ENCODE measurements at places on chromosomes 16 and 17.

DNA sequence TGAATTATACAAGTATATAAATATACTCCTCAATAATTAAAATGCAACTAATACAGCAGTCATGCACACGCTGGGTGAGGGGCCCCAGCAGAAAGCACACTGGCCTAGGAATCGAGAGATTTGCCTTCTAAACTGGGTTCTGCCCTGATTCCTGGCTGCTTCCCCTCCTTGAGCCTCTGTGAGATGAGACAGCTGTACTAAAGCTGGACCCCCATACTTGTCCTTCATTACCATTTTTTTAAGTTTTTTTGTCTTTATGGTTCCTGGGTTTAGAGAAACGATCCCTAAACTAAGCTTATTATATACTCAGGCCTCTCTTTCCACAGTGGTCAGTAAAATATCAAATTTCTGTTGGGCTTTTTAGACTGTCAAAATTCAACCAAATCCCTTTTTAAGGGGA is 195.1 kb upstream of the DYNLRB2 start:
- DNase-seq = no peak

DNA sequence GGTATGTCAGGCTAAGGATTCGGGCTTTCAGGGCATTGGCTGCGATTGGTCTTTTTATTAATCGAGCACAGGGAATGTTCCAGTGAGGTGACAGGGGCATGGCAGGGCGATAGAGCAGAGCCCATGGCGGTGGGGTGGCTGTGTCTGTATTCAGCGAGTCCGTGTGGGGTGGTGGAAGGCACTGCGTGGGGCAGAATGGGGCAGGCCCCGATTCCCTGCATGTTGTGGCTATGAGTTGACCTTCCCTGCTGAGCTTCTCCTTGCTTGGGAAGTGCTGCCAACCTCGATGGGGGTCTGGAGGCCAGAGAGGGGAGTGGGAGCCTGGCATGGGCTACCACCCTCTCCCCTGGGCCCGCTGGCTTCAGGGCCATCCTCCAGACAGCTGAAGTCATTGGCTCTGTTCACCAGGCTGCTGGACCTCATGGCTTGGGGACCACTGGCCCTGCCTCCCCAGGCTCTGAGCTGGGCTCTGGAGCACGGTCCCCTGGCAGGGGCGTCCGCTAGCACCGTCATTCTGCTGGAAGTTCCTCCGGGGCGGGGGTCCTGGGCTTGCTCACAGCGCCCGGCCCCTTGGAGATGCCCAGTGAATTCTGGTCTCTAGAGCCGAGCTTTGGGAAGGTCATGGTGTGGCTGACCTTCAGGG is 92.1 kb downstream of the NPIPB11 start:
- no peak for DNase-seq

DNA sequence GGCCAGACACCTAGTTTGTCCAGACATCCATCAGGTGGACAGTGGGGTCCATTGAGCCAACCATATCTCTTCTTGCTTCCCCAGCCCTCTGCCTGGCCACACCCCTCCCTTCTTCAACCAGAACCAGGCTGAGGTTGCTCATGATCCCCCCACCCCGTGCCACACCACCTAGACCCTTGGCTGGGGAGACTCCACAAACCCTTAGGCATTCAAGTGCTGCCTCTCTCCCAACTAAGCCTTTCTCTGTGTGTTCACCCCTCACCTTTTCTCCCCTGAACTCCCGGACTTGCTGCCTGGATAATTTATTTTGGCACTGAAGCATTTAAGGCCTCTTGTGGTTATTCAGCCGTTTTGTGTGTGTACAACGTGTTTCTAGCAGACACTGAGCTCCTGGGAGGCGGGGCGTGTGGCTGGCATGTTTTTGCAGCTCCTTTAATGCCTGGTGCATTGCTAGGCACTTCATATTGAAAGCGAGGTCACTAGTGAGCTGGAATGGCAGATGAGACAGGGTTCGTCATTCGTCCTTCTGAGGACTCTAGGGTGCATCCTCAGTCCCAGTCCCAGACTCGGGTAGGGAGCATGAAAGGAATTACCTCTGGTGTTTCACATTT is 28.7 kb downstream of the CACNA1G start:
- DNase-seq = peak; percentile 18

GRCh38 chr17:12765548-12765947 is 23.8 kb upstream of the ARHGAP44 start:
- DNase-seq = no peak

DNA sequence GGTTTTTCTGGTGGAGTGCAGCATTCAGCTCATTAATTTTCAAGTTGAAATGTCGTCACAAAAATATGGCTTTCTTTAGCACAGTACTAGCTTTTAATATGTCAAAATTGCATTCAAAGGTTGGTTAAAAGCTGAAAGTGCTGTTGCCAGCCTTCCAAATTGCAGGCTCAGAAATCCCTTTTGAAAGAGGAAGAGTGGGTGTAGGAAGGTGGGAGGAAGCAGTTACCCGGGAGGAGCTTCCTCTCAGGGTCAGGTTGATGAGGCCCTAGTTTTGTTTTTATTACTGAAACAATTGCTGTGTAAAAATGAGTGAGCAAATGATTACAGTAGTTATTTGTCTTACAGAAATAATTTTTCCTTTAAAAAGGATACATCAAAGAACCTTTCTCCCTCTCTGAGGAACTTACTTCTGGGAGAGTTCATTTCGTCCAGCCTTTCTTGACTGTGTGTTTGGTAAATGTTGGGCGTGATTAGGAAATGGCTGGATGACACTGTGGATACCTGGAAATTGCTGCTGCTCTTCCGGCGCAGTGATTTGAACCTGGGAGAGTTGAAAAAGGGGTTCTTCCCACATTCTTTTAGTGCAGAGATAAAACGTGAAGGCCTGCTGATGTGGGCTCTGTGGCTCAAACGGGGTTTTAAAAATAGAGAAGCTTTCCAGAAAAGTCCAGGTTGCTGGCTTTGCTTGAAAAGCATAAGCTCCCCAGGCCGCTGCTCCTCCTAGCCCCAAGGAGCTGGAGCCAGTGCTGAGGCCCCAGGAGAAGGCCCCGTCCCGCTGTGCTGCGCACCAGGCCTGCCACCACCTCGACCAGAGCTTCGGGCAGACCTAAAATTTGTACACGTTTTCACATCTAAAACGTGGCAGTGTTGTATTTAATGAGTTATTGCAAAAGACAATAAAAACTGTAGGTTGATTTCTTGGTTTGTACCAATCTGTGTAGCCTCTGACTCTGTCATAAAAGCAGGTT is 41.7 kb downstream of the SEC14L1 start:
- no peak for DNase-seq

- DNase-seq = no peak
Measured at GRCh38 chr17:61466246-61466645, 14.0 kb downstream of the TBX4 start.
